ENCODE measurements at places on chromosomes 5 and 9.

- DNase-seq: no peak
Observed at GRCh38 chr5:57802131-57802530, 319.5 kb upstream of the ACTBL2 start.

- DNase-seq: no peak
Observed at GRCh38 chr9:131708226-131709002, 31.5 kb downstream of the RAPGEF1 start.

GRCh38 chr5:32531885-32532520 lies 53.4 kb upstream of the SUB1 start:
- no peak for DNase-seq

- no peak for DNase-seq
Observed at GRCh38 chr9:138067613-138068367, 190.2 kb downstream of the CACNA1B start.

DNA sequence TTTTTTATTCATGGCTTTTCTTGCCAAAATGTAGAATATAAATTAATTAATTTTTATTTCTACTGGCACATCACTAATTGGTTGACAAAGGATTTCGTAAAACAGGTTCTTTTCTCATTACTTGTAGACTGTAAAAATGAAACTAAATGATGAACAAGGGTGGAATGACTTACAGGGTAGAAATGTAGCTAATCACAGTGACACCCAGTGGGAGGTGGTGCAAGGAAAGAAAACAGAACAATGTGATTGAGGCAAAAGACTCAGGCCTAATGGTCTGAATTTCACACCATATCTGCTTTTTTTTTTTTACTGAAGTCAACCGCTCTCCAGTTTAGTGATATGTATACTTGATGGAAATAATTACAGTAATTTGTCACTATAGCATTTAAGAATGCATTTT lies 28.9 kb downstream of the GABRG2 start:
- no peak for DNase-seq

- DNase-seq: no peak
Observed at GRCh38 chr5:68490406-68490805, 274.9 kb downstream of the PIK3R1 start.

GRCh38 chr9:72333709-72334108 lies 31.3 kb downstream of the ZFAND5 start:
- peak; percentile 10 for DNase-seq

DNA sequence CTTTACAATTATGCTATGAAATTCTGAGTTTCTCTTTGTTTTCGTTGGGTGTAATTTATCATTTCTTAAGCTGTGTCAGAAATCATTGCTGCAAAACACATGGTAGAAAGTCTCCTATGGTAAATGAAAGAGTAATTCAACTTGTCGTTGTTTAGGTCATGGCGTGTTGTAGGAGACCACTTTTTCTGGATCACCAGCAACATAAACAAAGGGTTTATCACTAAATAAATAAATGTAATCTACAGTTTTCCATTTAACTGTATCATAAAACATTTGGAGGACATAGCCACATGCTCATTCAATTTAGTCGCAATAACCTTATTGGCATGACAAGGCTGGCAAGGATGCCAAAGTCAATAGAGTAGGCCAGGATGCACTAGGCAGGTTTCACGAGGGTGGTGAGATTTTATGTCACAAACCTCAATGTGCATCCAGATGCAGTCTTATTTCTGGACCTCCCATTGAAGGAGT lies 154.4 kb upstream of the ERCC6L2 start:
- no peak for DNase-seq

DNA sequence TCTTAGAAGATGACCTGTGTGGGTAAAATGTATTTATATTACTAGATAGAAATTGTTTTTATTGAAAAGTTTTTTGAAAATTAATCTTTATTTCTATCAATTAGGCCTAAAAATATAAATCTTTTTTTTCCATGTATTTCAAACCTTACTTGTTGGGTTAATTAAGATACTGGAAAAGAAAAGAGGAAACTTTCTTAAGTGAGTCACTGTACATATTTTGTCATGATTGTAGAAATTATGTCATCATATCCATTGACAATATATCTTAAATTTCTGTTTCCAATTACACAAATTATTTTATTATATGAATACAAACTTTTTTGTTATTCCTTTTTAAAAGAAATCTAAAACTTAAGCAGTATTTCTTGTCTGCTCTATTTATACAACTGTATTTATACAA lies 53.1 kb downstream of the RETREG1 start:
- no peak for DNase-seq

DNA sequence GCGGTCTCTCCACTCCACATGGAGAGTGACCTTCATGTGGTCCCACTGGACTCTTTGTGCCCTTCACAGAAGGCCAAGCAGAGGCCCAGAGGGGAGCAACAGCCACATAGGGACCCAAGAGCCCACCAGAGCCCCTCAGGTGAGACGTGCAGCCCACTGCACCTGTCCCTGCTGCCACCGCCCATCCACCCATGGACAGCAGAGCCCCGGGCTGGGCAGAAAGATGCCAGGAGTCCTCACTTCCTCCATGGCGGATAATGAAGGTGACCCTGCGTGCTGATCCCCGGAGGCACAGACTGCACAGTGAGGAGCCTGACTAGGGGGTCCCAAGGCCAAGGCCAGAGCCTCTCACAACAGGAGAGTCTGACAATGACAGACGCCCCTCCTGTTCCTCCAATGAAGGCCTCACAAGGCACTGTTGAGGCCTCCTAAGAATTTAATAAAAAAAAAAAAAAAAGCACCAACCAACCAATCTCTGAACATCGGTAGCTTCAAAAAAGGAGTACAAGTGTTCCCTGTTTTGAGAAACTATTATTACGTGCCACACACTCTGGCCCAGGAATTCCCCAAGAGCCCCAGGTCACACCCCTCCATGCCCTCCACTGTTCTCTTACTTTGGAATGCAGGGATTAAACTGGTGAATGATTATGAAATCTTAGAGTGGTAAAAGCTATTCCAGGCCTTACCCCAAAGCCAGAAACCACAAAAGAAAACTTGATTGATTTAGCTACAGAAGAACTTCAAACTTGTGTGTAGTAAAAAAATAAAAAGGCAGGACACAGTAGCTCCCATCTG lies 2.8 kb upstream of the PPP1R26 start:
- DNase-seq: no peak

DNA sequence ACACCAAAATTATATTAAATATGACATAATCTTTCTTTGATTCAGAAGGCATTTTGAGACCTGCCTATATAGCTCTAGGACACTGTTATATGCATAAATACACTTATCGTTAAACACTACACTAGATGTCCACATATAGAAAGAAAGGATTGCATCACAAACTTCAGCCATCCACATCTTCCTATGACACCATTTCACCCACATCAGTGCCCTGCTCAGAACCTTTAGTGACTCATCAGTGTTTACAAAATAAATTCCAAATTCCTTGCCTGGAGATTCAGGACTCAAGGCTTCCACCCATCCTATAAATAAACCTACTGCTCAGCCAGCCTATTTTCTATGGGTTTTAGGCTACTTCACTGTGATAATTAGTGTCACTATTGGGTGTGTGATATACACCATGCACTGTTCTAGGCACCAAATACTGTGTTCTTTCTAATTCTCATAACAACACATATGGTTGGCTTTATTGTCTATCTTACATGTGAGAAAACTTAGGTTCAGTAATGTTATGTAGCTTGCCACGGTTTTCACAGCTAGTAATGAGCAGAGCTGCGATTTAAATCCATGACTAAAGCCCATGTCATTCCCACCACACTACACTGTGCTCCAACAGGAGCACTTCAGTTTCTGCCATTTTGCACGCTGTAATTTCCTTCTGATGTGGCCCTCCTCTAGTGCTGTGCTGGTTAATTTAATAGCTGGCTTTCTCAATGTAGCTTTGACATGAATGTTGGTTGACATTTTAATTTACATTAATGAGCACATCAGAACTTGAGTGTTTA lies 103.3 kb downstream of the SREK1 start:
- no peak for DNase-seq

DNA sequence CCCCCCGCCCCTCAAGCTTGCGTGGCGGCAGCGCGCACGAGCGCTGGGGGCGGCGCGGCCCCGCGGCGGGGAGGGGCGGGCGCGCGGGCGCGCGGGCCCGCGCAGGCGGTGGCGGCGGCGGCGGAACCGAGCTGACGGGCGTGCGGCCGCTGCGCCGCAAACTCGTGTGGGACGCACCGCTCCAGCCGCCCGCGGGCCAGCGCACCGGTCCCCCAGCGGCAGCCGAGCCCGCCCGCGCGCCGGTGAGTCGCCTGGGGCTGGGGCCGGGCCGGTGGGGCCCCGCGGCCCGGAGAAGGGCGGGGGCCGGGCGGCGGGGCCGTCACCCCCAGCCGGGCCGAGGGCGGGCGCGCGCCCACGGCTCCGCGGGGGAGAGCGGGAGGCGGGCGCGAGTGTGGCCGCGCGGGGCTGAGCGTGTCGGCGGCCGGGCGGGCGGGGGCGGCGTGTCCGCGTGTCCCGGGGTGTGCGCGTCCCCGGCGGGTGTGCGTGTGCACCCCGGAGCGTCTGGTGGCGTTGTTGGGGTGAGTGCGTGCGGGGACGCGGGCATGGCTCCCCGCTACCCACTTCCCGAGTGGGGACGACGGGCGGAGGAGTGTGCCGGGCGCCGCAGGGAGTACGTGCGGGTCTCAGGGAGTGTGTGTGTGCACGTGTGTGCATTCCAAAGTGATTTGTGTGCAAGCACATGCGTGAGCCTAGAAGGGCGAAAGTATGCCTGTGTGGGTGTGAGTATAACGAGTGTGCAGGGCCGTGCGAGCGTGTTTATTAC lies at the start of gene NEK6:
NEK6 (plus strand) TSS at position 106 of the 763 bp plus-strand sequence. CDS start 44,016 bp downstream, outside the sequence.
- DNase-seq: peak; percentile 40

GRCh38 chr5:108046955-108047670 lies 334.8 kb downstream of the FBXL17 start:
- no peak for DNase-seq

- DNase-seq: no peak
Observed at GRCh38 chr9:78210841-78211301, 25.0 kb upstream of the CEP78 start.

GRCh38 chr5:112921026-112921832 lies 798 bp downstream of the REEP5 start:
- peak; percentile 78 for DNase-seq

- no peak for DNase-seq
Observed at GRCh38 chr5:176792655-176793342, 17.6 kb upstream of the UNC5A start.

DNA sequence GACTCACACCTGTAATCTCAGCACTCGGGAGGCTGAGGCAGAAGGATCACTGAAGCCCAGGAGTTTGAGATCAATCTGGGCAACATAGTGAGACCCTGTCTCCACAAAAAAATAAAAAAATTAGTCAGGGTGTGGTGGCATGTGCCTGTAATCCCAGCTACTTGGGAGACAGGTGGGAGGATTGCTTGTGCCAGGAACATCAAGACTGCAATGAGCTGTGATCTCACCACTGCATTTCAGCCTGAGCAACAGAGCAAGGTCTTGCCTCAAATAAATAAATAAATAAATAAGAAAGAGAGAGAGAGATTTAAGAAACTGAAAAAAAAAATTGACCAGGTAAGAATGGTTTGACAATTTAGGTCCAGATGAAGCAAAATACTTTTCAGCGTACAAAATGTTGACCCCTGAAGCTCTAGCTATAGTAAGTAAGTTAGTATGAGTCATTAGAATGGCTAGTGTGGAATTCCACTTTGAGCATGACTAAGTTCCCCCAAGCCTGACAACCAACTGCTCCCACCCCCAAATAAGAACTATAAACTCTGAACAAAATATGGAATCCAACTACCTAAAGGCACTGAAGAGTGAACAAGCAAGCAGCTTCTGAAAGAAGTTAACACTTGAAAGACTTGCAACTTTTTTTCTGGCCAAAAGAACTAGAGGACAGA lies 217.8 kb upstream of the TLE4 start:
- no peak for DNase-seq

DNA sequence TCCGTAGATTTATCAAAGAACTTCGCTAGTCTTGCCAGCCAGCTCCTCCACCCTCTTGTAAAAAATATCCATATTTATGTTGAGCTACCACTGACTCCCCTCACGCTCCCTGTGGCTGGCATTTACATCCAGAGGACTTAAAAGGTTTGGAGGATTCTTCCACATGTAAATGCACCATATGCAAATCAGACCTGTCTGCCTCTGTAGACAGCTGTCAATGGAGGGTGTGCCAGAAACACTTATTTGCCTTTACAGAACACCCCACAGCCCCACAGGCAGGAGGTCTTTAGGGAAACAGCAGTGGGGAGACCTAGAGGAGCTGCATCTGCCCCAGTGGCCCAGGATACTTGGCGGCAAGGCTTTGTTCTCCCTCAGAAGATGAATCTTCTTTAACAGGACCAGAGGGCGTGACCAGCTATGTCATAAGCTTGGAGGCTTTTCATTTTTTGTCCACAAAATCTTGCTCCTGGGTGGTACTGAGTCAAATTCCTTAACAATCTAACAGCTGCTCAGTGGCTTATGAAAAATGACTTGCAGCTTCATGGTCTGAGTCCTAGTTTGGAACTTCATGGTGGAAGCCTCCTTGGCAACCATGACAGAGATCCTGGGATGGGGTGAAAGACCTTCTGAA lies 535.8 kb downstream of the EBF1 start:
- DNase-seq: no peak

- no peak for DNase-seq
Observed at GRCh38 chr5:146832985-146833732, 45.4 kb downstream of the PPP2R2B start.

- DNase-seq: no peak
Observed at GRCh38 chr5:126490167-126490940, 67.1 kb downstream of the GRAMD2B start.

DNA sequence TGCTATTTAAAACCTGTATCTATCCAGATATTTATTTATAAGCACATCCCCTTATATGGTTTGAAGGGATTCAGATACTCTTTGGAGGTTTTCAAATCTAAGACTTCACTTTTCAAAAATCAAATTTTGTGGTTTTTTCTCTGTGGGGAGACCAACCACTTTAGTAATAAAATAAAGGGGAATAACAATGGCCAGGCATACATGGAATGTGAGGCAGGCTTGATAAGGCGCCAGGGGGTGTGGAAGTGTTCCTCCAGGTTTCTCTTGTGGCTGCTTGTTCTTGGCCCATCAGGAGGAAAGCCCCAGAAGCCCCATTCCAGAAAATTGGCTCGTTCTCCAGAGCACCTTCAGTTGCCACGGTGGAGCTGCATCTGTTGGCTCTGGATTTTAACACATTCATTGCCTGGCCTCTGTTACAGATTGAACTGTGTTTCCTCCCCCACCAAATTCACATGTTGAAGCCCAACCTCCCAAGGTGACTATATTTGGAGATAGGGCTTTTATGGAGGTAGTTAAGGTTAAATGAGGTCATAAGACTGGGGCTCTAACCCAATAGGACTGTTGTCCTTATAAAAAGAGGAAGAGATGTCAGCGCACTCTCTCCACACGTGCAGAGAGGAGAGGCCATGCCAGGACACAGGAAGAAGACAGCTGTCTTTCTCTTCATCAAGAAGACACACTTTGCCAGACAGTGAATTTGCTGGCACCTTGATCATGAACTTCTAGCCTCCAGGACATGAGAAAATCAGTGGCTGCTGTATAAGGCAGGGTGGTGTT lies 195.9 kb downstream of the TMEM38B start:
- DNase-seq: no peak

DNA sequence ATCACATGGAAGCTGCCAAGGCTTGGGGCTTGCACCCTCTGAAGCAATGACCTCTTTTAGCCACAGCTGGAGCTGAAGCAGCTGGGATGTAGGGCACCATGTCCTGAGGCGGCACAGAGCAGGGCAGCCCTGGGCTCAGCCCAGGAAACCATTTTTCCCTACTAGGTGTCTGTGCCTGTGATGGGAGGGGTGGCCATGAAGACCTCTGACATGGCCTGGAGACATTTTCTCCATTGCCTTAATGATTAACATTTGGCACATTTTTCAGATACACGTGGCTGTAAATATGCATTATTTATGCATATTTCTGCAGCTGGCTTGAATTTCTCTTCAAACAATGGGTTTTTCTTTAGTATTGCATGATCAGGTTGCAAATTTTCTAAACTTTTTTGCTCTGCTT lies 81.7 kb downstream of the OSMR start:
- DNase-seq: no peak

- no peak for DNase-seq
Observed at GRCh38 chr5:157106630-157107461, 2.0 kb downstream of the HAVCR2 start.
